Naive thymus-derived CD8-positive, alpha-beta T cell (primary cell): ENCODE measurements at places on chromosomes 2 and 18.

DNA sequence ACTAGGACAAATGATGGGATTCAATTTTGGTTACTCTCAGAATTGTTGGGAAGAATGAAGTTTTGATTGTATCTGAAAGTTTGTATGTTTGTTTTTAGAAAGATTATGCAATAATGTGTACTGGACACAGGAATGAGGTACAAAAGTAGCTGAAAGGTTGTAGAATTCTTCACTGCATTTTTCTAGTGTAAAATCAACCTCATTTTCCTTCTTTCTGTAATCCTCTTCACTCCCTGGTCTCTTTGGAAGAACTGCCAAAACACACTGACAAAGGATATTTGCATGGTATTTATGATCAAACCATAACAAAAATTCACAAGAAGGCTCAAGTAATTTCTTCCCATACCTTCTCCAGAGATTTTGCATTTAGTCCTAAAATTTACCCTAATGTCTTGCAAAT lies 110.7 kb downstream of the ZEB2 start:
- no peak for DNase-seq

DNA sequence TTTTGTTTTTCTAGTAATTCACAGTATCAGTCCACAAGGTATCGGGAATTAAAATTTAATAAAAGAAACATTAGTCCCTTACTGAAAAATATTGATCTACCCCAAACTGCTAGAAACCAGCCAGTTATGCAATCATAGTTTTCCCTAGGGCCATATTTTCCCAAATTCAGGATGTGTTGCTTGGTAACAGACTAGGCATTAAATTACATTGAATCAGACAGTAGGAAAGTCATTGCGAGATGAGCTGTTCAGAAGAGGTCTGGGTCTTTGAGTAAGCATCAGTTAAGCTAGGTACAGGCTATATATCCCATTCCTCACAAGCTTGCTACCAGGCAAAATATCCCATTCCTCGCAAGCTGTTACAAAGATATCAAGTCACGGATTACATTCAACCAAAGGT lies 123.0 kb upstream of the CCDC150 start:
- no peak for DNase-seq

DNA sequence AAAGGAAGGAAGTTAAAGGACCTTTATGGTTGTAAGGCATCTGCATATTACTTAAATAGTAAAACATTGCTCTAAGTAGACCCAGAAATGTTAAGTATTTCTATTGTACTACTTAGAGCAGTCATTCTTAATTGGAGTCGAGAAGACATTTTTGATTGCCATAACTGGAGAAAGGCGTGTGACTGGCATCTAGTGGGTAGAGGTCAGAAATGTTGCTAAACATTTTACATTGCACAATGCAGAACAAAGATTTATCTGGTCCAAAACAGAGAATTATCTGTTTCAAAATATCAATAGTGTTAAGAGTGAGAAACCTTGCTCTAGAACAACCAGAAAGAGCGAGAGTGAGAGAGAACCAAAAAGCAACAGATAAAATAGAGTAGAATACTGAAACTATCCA lies 23.3 kb upstream of the ROCK1 start:
- DNase-seq, result peak; percentile 33

GRCh38 chr2:223767341-223767740 lies 70.0 kb downstream of the AP1S3 start:
- DNase-seq, result no peak

- DNase-seq, result no peak
Observed at GRCh38 chr18:74064510-74064909, 83.1 kb downstream of the FBXO15 start.

- DNase-seq, result no peak
Observed at GRCh38 chr2:204827701-204828590, 282.7 kb downstream of the PARD3B start.

- DNase-seq, result no peak
Observed at GRCh38 chr2:21727101-21727500, 603.3 kb downstream of the TDRD15 start.

DNA sequence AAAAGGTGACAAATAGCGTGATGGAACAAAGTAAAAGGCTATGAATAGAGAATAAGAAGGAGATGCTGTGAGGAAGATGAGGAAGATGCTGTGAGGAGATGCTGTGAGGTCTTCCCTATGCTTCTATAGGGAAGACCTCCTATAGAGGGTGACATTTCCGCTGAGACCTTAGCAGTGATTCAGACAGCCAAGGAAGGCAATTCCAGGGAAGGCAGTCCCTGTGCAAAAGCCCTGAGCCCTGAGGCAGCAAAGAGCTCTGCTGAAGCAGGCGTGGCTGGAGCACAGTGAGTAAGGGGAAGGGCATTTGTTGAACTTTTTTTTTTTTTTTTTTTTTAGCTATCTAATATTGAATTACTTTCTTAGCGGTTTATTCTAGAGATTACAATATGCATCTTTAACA lies 142.7 kb upstream of the FOSL2 start:
- DNase-seq, result no peak

DNA sequence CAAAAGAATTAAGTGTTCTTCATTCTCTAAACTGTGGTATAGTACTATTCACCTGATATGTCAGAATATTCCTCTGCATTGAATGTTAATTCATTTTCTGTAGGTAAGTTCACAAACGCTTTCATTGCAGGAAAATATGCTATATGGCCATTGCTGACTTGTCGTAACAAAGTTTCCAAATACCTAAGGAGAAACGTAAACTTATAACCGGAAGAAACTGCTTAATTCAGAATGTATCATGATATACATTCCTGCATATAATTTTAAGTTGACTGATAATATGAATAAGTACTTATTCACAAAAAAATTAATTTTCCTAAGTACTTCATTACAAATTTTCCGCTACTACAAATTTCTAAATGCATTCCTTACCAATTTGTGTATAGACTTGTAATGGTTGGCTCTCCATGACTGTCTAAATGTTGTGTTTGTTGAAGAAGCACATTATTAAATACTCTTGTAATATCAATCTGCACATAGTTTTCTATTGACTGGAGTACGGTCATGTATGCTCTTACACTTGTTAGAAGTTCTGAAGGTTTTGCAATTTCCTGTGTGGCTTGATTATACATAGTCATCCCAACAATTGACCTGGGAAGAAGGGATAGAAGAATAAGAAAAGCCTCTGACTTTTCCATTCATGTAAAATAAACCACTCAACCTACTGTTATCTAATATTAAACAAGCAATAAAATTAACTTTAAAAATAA lies 85.4 kb downstream of the NCKAP1 start:
- DNase-seq, result no peak

DNA sequence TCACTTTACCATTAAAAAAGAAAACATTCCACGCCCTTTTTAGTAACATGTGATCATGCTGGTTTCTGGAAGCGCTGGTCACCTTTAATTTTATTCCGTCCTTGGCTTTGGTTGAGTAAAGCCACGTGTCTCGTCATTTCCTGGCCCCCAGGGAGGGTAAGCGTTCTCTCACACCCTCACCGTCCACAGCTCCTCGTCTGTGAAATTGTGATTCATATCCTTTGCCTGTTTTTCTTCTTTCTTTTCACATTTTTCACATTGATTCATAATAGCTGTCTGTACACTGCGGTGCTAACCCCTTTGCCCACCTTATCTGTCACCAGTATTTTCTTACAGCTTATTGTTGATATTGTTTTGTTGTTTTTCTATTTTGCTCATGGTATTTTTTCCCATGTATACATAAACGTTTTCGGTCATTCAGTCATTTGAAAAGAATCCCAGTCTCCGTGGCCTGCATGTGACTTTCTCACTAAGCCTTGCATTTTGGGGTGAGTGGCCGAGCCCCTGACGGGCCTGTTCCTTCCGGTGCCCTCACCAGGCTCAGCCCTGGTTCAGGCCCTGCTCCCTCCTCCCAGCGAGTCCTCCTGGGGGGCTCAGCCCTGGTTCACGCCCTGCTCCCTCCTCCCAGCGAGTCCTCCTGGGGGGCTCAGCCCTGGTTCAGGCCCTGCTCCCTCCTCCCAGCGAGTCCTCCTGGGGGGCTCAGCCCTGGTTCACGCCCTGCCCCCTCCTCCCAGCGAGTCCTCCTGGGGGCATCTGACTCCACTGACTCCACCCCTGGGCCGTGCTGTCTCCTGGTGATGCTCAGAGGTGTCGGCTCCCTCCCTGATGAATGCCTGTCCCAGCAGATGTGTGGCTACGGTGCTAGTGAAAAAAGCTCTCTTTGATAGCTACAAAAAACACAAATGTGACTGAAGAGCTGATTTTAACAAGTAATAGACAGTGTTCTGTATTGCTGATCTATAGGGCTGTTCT lies 249.7 kb upstream of the PXDN start:
- no peak for DNase-seq
